ENCODE measurements at places on chromosomes 6 and 20. TPM values are rescaled to one million over a fixed set of nuclear protein-coding genes. Genes with fewer than 3 reads are reported as not detected.

DNA sequence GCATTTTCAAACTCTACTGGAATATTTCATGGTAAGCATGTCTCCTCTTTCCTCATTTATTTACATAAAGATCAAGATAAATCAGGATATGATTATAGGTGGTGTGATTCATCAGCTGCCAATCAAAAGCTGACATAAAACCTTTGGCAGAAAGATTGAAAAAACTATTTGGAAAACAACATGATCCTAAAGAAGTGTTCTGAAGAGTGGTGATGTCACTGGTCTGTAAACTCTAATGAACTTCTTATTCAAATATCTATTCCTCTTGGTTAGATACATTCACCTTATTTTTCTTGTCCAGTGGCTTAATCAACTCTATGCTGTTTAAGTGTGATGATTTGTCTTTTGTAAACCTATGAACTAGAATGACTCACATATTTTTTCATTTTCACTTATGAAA lies 535.5 kb upstream of the CITED2 start:
- H3K27ac ChIP-seq, result no peak overlapping the region
- H3K27me3 ChIP-seq, result no peaks in the 10 kb centered on the region
- no peak for DNase-seq
- H3K36me3 ChIP-seq, result no peaks in the 10 kb centered on the region
- no peak overlapping the region for H3K4me3 ChIP-seq
- H3K4me1 ChIP-seq, result no peaks in the 10 kb centered on the region

- no peak overlapping the region for H3K27ac ChIP-seq
- no peaks in the 10 kb centered on the region for H3K4me1 ChIP-seq
- no peak overlapping the region for H3K4me3 ChIP-seq
- H3K36me3 ChIP-seq, result no peaks in the 10 kb centered on the region
Observed at GRCh38 chr6:168072730-168073129, 6.3 kb downstream of the FRMD1 start.

DNA sequence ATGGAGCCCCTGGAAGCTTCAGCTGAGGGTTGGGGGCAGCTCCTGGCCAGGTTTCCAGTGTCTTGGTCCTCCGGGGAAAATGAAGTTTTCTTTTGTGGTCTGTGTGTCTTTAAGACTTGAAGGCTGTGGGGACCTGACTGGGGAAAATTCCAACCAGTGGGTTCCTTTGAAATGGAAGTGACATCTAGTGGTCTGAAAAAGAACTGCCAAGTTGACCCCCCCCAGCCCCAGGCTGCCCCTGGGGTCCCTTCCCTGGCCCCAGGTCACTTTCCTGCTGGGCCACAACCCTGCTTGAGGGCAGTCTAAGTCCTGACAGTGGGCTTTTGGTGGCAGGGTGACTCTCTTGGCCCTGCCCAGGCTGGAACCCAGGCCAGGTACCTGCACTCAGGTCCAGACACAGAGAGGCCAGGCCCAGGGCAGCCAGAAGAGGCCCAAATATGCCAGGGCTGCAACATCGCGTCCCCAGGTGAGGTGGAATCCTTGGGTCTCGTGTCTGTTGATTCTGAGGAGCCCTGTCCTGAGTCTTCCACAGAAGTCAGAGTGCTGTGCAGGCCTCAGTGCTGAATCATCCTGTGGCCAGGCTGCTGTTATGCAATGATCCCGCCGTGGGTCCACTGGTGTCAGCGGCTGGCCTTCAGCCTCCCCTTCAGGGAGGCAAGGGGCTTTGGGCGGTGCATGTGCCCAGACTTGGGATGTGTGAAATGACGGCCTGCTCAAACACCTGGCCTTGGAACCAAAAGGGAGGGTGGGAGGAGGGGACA lies 68.4 kb downstream of the VEGFA start:
- H3K4me3 ChIP-seq, result no peak overlapping the region
- H3K4me1 ChIP-seq, result no peaks in the 10 kb centered on the region
- H3K36me3 ChIP-seq, result no peaks in the 10 kb centered on the region
- H3K27ac ChIP-seq, result no peak overlapping the region
- H3K27me3 ChIP-seq, result no peaks in the 10 kb centered on the region

Gene TOX2
- 7.4 TPM for polyA plus RNA-seq

DNA sequence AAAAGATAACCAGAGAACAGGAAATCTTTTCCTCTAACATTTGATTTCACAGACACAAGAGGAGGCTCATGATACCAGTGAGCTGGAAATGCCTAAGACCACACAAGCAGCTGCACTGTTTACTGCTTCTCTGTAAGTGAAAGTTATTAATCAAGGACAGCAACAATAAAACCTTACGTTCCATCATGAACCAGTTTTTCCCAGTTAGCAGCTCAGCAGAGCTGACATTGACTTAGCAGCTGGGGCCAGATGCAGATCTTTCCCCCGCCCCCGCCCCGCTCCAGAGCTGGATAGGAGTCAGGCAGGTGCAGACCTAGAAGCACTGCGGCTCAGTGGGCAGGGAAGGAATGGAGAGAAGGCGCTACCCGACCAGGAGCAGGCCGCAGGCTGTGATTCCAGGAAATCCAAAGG lies 275.2 kb downstream of the GMDS start:
- no peaks in the 10 kb centered on the region for H3K36me3 ChIP-seq
- H3K4me3 ChIP-seq, result no peak overlapping the region
- no peak overlapping the region for H3K27ac ChIP-seq
- H3K4me1 ChIP-seq, result no peaks in the 10 kb centered on the region
- no peak for DNase-seq

Gene C20orf202
- not detected for polyA plus RNA-seq

Gene MOCS1
- polyA plus RNA-seq, result 0.48 TPM

DNA sequence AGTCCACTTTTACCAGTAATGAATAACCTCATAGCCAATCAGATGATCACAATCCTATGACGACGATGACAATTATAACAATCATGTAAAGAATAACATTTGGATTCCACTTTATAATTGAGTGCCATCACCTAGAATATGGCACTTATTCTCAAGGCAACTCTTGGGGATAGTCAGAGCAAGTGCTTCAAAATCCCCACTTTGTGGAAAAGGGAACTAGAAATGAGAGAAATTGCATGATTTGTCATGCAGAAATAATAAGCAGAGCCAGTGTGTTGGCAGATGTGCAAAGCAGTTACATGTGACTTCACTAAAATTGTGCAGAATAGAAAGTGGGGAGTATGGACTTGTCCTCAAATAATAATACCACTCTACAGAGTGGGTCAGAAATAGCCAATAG lies 41.3 kb downstream of the FRK start:
- H3K4me1 ChIP-seq, result peaks cover 51% of the 10 kb centered on the region
- no peaks in the 10 kb centered on the region for H3K27me3 ChIP-seq
- peak; percentile 85 for DNase-seq
- H3K36me3 ChIP-seq, result no peaks in the 10 kb centered on the region

DNA sequence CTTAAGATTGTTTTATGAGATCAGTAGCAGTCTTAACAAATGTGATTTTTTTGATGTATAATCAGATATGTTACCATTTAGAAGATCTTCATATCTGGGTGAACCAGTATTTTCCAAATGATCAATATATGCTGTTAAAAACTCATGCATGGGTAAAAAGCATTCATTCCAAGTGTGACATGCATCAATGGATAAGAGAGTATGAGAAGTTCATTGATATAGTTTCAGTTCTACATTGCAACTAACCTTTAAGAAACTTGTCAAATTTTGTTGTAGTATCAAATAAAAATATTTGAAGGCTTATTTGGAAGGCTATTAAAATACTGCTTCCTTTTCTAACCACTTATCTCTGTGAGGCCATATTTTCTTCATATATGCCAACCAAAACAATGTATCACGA lies 117.7 kb downstream of the FIG4 start:
- no peaks in the 10 kb centered on the region for H3K36me3 ChIP-seq
- no peak overlapping the region for H3K27ac ChIP-seq
- no peak overlapping the region for H3K4me3 ChIP-seq
- H3K4me1 ChIP-seq, result no peaks in the 10 kb centered on the region

Gene ADAM33
- polyA plus RNA-seq, result not detected

DNA sequence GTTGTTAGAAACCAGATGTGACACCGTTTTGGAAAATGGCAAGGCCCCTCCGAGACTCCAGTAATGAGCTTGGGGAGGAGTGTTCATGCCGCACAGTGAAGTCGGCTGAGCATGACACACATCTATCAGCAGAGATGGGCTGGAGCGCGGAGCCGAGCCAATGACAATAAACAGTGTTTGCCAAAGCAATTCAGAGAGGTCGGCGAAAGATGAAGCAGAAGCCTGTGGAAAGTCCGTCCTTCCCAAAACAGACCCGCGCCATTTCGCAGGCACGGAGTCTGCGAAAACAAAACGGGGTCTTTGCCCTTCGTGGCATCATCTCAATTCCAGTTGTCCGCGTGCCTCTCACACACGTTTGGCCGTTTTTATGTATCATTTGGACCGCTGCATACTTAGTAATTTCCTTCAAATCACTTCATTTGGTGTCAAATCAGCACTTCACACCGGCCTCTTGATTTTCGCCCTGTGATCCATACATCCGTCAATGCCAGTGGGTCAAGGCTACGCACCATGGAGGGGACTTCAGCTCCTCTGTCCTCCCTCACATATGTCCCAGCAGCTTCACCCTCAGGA lies 71.3 kb downstream of the SULF2 start:
- H3K27me3 ChIP-seq, result no peaks in the 10 kb centered on the region
- no peak overlapping the region for H3K4me3 ChIP-seq
- peaks cover 21% of the 10 kb centered on the region for H3K4me1 ChIP-seq

- no peaks in the 10 kb centered on the region for H3K4me1 ChIP-seq
- H3K27ac ChIP-seq, result no peak overlapping the region
- no peaks in the 10 kb centered on the region for H3K27me3 ChIP-seq
- H3K4me3 ChIP-seq, result no peak overlapping the region
Observed at GRCh38 chr20:5715071-5715841, 34.9 kb upstream of the SHLD1 start.

Gene HMGCLL1
- polyA plus RNA-seq, result not detected

Measured in GM12878 (cell line).